Naive thymus-derived CD4-positive, alpha-beta T cell (primary cell): ENCODE measurements at places on chromosomes 7 and 10. TPM values are rescaled to one million over a fixed set of nuclear protein-coding genes. Genes with fewer than 3 reads are reported as not detected.

DNA sequence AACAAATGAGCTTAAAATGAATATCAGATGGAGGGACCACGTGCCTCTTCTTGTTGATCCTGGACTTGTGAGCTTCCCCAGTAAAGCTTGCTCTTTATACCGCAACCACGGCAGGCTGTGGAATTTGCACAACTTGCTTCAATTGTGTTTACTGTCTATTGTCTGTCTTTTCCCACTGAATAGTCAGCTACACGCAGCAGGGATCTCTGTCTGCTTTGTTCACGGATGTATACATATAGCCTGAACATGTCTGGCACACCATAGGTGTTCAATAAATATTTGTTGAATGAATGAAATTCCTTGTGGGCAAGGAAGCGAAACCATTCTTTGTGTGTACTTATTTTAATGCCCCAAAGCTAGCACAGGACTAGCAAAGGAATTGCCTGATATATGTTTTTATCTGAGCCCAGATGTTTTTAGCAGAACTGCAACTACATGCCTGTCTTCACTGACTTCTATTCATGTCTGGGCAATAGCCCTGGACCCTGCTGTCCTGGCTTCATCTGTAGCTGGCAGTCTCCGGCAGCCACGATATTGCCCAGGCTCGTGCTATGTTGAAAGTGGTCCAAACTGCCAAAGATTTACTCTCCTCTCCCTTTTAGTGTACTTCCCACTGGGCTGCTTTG lies 29.9 kb upstream of the IFRD1 start:
- DNase-seq: no peak
- H3K27me3 ChIP-seq: no peaks in the 10 kb centered on the region
- no peak overlapping the region for H3K27ac ChIP-seq
- H3K4me1 ChIP-seq: peaks cover 16% of the 10 kb centered on the region
- H3K36me3 ChIP-seq: no peaks in the 10 kb centered on the region

- no peaks in the 10 kb centered on the region for H3K4me1 ChIP-seq
- no peaks in the 10 kb centered on the region for H3K36me3 ChIP-seq
- H3K27ac ChIP-seq: no peak overlapping the region
- H3K4me3 ChIP-seq: no peak overlapping the region
These were observed 23.6 kb downstream of the GNA12 start for GRCh38 chr7:2820508-2820934.

GRCh38 chr10:1517684-1518083 lies 219.6 kb downstream of the ADARB2 start:
- H3K27ac ChIP-seq: no peak overlapping the region
- no peak for DNase-seq
- no peaks in the 10 kb centered on the region for H3K27me3 ChIP-seq
- no peak overlapping the region for H3K4me3 ChIP-seq
- H3K4me1 ChIP-seq: no peaks in the 10 kb centered on the region

DNA sequence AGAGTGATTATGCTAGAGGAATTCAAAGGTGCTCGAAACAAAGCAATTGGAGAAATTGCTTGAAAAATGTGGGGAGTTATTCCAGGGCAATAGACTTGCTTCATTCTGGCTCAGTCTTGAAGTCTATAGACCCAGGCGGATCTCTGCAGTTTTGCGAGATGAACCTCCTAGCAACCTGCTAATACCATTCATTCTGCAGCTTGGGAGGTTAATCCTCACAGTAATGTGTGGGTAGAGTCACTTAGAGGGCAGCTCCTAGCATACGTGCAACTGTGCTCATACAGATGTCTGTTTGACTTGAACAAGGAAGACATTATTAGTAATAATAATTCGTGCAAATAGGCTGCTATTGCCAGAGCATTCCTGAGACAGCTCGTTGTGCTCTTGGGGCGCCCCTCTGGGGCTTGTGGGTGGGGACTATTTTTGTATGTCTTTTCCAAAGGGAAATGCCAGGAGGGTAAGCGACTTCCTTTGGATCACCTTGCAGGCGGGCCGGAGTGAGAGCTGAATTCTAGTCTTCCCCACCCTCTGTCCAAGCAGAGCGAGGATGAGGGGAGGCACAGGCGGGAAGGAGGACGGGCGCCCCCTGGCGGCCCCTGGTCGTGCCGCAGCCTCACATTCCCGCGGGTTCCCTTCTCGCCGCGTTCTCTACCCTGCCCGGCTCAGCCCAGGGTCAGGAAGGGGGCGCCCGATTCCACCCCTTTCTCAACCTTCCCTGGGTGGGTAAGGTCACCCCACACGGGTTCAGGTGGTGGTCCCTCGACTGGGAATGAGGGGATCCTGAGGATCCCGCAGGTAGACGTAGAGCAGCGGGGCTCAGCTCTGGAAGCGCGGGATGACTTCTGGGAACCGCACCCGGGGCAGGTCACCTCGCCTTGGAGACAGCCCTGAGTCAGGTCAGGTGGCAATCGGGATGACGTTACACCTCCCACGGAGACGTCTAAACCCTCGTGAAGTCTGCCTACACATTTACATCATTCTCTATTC lies 241.5 kb downstream of the PHTF2 start:
- no peaks in the 10 kb centered on the region for H3K4me1 ChIP-seq
- peak; percentile 39 for DNase-seq
- no peak overlapping the region for H3K4me3 ChIP-seq
- H3K36me3 ChIP-seq: no peaks in the 10 kb centered on the region

Gene MLXIPL
- not detected in 2 replicates for total RNA-seq

DNA sequence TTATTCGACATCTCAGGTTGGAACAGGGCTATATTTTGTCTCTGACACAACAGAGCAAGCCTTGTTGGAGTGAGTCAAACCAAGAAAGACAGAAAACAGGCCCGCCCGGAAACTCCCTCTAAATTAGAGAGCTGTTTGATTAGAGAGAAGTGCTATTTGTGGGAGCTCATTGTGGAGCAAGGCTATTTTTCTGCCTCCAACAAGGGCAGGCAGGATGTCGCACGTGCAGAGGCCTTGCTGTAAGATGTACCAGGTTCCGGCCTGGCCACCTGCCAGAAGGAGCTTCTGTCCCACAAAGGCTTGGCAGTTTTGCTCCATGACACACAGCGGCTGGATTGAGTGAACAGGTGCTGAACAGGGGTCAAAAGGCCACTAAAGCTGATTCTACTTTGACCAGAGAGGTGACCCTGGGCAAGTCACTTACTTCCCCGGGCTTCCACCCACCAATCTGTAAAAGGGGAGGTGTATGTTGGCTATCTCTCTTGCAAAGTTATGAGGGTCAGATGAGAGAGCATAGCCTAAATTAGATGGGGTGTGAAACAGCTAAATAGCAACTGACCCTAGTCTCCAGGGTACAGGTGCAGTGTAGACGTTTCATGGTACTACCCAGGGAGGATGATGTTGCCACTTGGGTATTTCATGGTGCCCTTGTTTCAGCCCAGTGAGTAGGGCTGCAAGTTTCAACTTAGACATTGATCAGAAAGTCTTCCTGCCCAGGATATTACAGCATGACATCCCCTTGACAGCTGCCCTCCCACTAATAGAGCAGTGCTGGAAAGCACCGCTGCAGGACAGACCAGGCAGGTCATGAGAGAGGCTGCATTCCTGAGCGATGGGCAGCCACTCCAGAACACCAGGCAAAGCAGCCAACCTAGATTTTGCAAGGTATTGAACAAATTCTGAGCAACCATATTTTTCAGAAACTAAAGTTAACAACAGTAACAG lies 62.0 kb downstream of the VSTM4 start:
- H3K4me3 ChIP-seq: no peak overlapping the region
- no peaks in the 10 kb centered on the region for H3K36me3 ChIP-seq
- no peak overlapping the region for H3K27ac ChIP-seq
- H3K27me3 ChIP-seq: no peaks in the 10 kb centered on the region

Gene ZNF786
- 21.6 TPM for total RNA-seq

GRCh38 chr7:75872073-75872782 lies 6.6 kb upstream of the RHBDD2 start:
- no peak overlapping the region for H3K4me3 ChIP-seq
- H3K27me3 ChIP-seq: no peaks in the 10 kb centered on the region
- no peak for DNase-seq
- H3K27ac ChIP-seq: no peak overlapping the region

DNA sequence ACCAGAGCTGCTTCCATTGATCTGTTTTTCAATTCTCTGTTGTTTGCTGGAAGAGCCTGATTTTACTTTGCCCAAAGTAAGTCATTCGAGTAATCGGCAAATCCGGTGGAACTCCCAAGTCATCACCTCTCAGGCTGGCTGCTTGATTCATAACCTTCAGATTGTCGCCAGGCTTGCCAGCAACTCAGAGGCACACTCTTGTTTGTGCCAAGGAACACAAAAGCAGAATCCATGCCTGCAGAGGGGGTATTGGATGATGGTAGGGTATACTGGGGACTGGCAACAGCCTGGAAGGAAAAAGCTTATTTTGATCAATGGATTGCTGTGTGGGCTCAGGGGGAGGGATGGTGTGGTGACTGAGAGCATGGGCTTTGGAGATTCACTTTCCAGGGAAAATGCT lies 542.4 kb downstream of the SORCS3 start:
- H3K27ac ChIP-seq: no peak overlapping the region
- DNase-seq: no peak
- no peaks in the 10 kb centered on the region for H3K4me1 ChIP-seq
- H3K27me3 ChIP-seq: no peaks in the 10 kb centered on the region

Gene BTBD16
- not detected for total RNA-seq

Gene LIPN
- total RNA-seq: not detected

GRCh38 chr7:39890411-39890810 lies 59.6 kb upstream of the CDK13 start:
- H3K36me3 ChIP-seq: no peaks in the 10 kb centered on the region
- no peaks in the 10 kb centered on the region for H3K27me3 ChIP-seq
- no peak overlapping the region for H3K4me3 ChIP-seq
- no peak for DNase-seq
- H3K27ac ChIP-seq: no peak overlapping the region
- H3K4me1 ChIP-seq: no peaks in the 10 kb centered on the region

- no peak overlapping the region for H3K27ac ChIP-seq
- H3K36me3 ChIP-seq: no peaks in the 10 kb centered on the region
- DNase-seq: no peak
- no peaks in the 10 kb centered on the region for H3K27me3 ChIP-seq
- no peaks in the 10 kb centered on the region for H3K4me1 ChIP-seq
These were observed 201.8 kb downstream of the FANK1 start for GRCh38 chr10:126098226-126098581.

Gene PLXNA4
- 0.11 TPM for total RNA-seq
